ENCODE measurements at places on chromosomes 4 and X.

GRCh38 chrX:19539665-19540064, 24.4 kb upstream of the MAP3K15 start:
- no peak for DNase-seq

DNA sequence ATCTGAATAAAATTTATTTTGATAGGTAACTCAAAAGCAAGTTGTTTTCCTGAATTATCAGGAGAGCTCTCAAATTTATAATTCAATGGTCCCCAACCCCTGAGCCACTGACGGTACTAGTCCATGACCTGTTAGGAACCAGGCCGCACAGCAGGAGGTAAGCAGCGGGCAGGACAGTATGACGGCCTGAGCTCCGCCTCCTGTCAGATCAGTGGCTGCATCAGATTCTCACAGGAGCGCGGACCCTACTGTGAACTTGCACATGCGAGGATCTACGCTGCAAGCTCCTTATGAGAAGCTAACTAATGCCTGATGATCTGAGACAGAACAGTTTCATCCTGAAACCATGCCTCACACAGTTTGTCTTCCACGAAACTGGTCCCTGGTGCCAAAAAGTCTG, 37.9 kb upstream of the SEC24B start:
- no peak for DNase-seq

DNA sequence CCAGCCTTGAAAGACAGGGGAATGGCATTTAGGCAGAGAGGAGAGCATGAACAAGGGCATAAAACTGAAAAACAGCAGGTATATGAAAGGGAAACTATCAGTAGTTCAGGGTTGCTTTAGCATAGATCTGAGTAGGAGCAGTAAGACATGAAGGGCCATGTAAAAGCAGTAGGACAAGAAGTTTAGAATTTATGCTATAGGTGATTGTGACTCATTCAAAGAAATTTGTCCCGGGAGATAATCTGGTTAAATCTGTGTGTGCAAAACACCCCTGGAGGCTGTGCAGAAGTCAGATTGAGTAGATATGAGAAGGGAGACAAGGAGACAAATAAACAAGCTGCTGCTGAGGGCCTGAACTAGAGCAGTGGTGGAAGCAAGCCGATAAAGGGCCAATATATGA, 109.1 kb upstream of the BMP3 start:
- no peak for DNase-seq

GRCh38 chrX:150542846-150543229, 25.6 kb upstream of the MTM1 start:
- no peak for DNase-seq

- DNase-seq, result peak; percentile 71
These were observed 631 bp downstream of the EVC start for GRCh38 chr4:5711479-5712184.

- no peak for DNase-seq
These were observed 74.4 kb downstream of the TMA16 start for GRCh38 chr4:163568843-163569242.

- peak; percentile 75 for DNase-seq
These were observed 1.1 kb downstream of the RNF150 start for GRCh38 chr4:141132072-141132708.

DNA sequence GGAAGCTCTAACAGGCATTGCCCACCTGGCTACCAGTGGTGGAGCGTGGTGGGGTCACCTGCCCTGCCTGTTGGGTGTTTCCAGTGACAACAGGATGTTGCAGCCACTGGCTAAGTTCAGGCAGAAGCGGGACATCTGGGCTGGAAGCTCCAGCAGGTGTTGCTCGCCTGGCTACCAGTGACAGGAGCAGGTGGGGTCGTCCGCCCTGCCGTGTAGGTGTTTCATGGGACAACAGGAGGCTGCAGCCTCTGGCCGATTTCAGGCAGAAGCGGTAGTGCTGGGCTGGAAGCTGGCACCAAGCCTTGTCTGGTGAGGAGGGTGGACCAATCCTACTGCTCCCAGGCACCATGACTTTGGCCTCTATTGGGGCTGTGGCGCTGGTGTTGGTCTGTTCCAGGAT, 39.4 kb downstream of the RIPPLY1 start:
- DNase-seq, result no peak

DNA sequence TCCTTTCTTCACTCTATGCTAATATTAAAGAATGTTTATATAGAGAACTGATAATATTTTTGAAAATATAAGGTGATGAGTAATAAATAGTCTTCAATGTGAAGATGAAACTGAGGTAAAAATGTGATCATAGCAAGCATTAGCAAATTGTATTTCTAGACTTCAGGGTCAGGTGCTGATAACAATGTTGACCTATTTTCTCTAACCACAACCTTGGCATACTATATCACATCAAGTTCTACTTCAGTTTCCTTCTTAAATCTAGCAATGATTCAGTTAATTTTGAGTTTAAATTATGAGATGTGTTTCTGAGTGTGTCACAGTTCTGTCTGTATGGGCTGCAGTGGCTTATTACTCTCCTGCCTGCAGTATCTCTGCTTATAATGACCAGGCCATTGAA, 209.4 kb downstream of the RAPGEF2 start:
- no peak for DNase-seq

DNA sequence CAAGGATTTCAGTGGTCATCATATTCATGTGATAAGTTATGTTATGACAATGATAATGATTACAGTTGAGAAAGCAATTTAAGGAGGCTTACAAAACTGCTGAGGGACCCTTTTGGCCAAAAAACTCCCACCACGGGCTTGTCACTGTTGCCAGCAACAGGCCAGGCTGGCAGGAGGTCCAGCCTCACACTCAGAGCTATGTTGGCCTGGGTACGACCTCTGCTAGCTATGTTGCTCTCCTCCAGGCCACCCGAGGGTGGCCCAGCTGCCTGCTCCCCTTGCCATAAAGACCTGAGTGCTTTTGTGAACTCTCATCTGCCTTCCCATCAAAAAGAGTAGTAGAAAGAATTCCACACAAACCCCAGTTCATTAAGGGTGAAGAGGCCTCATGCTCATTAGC, 52.0 kb downstream of the MID1 start:
- no peak for DNase-seq

GRCh38 chr4:8609406-8609805, 16.8 kb downstream of the CPZ start:
- no peak for DNase-seq

GRCh38 chr4:123390846-123391456, 5.6 kb upstream of the SPRY1 start:
- DNase-seq, result no peak
